Activated effector memory CD4-positive, alpha-beta T cell treated with Interleukin-2 at 50 U/mL for 16 hours (primary cell): ENCODE measurements at places on chromosomes 2 and 18.

DNA sequence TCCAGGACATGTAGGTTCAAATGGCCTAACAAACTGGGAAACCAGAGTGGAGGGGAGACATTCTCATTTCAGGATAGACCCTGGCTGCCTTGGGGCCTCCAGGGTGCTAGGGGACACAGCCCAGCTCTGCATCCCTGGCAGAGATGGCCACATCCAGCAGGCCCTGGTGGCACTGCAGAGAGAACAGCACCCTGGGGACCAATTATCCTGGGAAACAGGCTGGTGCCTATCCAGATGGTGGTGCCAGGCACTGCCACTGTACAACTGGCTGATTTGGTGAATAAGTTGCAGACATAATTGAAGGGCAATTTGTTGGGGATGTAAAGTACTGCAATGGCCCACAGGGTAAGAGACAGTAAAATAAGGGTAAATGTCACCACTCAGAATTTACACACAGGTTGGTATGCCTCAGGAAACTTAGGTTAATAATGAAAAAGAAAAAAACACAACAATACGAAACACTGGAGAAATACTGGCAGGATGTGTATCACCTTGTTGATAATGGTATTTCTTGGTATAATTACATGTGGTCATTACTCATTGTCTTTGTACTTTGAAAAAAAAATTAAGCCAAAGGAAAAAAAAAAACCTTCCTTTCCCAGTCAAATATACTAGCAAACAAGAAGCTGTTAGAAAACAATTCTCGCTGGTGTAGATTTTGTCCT is 12.8 kb upstream of the SFTPB start:
- no peak for DNase-seq

- no peak for DNase-seq
Measured at GRCh38 chr2:88859461-88859860, 168.0 kb downstream of the RPIA start.

DNA sequence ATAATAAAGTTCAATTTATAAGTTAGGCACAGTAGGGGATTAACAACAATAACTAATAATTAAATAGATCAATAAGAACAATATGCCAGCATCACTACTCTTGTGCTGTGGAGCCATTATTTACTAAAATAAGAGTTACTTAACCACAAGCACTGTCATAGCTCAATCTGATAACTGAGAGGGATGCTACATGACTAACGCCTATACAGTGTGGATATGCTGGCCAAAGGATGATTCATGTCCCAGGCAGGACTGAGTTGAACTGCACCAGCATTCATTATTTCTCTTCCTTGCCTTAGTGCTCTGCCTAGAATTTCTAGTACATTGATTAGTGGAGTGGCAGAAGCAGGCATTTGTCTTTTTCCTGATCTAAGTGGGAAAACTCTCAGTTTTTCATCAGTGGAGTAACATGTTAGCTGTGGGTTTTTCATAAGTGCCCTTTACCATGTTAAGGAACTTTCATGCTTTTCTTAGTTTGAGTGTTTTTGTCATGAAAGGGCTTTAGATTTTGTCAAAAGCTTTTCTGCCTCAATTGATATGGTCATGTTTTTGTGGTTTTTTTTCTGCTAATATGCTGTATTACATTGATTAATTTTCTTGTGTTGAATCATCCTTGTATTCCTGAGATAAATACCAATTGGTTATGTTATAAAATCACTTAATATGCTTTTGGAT is 21.7 kb downstream of the KIAA1328 start:
- no peak for DNase-seq

DNA sequence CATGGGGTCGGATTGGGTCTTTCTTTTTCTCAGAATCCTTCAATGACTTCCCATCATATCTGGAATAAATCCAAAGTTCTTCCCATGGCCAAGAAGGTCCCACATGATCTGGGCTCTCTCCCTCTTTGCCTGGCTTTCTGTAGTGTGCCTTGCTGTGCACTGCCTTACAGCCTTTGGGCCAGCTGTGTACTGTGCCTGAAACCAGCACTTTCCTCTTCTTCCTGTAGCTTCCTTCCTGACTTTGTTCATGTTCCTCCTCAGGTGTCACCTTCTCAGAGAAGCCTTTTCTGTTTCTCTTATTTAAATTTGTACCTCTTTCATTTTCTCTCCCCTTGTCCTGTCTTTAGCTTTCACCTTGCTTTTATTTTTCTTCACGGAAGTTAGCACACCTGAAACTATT is 4.3 kb upstream of the CDCA7 start:
- no peak for DNase-seq

- no peak for DNase-seq
Measured at GRCh38 chr2:79437433-79438267, 75.2 kb upstream of the CTNNA2 start.

GRCh38 chr2:27282892-27283291 is 663 bp downstream of the TRIM54 start:
- no peak for DNase-seq
